NCI-H510A (cell line): ENCODE measurements at places on chromosomes 7 and 10.

DNA sequence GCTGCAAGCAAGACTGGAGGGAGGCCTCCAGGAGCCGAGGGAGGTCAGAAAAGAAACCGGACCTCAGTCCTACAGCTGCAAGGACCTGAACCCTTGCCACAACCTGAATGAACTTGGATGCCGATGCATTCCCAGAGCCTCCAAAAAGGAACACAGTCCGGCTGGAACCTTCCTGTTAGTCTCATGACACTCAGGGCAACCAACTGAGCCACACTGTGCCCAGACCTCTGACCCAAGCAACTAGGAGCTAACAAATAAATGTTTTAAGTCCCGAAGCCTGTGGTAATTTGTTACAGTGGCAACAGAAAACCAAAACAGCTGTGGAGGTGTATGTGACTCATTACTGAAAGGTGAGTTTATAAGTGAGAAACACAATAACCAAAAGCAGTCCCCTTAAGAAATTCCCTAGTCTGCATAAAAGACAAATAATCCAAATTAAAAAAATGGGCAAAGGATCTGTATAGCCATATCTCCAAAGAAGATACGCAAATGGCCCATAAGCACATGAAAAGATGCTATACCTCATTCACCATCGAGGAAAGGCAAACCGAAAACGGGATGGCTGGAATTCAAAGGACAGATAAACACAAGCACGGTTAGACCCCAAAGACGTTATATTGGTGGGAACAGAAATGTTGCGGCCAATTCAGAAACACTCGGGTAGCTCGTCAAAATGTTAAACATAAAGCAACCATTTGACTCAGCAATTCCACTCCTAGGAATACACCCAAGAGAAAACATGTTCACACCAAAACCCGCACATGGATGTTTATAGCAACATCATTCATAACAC, 24.8 kb downstream of the GNA12 start:
- DNase-seq: no peak

GRCh38 chr10:31930023-31930751, 1.6 kb upstream of the ARHGAP12 start:
- no peak for DNase-seq

- DNase-seq: no peak
Observed at GRCh38 chr10:31210190-31210589, 108.8 kb upstream of the ZEB1 start.

DNA sequence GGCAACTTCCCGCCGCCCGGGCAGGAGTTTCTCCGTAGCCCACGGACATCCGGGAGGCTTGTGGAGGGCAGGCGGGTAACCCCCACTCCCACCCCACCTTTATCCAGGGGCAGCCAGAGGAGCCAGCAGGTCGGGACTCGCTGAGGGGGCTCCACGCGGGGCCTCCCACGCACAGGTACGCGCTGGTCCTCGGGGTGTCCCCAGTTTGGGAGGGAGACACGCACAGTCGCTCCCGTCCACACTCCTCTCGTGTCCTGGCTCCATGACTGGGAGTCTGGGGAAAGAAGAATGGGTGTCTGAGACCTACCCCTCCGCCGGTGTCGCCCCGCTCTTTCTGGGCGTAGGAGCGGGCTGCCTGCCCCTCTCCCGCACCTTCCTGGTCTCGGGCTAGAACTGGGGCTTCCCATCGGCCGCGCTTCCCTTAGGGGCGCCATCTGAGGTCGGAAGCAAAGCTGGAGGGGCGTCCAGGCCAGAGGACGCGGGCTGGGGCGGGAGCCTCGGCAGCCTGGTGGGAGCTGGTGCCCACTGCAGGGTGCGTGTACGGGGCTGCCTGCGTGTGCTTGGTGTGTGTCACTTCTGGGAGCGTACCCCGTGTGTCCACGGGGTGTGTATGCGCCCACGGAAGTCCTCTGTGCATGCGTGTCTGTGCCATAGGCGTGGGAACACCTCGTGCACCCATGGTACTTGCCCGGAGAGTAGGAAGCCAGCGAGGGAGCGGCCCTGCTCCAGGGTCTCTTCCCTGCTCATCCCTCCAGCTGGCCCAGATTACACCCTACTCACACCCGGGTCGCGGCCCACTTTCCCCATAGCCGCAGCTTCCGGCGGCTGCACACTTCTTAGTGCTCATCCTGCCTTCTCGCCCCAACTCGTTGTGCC, 73.0 kb upstream of the LEP start:
- no peak for DNase-seq

DNA sequence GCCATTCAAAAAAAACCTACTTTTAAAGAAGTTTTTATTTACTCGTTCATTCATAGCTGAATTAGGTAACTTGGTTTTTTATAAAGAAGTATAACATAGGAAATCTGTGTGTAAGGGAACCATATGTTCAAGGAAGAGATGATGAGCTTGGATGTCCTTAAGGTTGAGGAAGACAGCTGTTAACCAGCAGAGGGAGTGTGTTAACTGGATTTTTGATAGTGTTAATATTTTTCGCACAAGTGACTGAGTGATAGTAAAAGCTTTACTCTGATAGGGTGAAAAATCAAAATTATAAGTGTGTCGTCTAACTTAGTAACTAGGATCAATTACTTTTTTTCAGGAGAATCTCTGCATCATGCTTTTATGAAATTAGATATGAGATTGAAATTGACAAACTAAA, 134.7 kb downstream of the ARL5B start:
- DNase-seq: no peak

GRCh38 chr7:40437498-40437897, 302.7 kb downstream of the SUGCT start:
- no peak for DNase-seq

DNA sequence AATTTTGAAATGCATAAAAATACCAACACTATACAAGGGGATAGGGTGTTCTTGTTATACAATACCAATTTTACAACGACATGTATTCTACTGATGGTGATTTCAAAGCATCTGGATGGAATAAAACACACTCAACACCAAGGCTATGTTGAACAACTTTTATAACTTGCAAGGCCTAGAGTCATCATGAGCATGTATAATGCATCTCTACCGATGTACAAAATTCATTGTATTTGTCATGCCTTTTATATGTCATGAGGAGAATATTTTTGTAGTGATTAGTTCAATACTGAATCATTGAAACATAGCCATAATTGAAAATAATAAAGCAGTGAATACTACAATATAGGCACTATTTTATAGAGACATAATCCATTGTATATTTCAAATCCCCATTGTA, 160.2 kb downstream of the ETV1 start:
- no peak for DNase-seq

DNA sequence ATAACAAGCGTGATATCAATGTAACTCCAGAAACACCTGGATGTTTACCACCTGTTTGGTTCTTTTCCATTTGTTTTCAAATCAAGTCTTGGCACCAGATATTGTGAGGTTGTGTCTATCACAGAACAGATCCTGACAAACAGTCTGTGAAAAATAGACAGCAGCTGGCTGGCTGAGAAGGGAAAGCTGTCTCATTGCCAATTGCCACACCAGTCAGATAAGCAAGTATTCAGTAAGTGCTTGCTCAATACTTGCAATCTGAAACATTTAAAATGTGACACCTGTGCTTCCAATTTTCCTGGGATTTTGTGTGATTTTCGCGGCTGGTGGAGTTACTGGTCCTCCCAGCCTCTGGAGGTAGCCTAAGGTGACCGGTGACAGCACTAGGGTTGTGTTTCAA, 147.9 kb upstream of the MYO3A start:
- DNase-seq: no peak

- no peak for DNase-seq
Observed at GRCh38 chr10:102455893-102456471, 4.6 kb upstream of the C10orf95 start.

DNA sequence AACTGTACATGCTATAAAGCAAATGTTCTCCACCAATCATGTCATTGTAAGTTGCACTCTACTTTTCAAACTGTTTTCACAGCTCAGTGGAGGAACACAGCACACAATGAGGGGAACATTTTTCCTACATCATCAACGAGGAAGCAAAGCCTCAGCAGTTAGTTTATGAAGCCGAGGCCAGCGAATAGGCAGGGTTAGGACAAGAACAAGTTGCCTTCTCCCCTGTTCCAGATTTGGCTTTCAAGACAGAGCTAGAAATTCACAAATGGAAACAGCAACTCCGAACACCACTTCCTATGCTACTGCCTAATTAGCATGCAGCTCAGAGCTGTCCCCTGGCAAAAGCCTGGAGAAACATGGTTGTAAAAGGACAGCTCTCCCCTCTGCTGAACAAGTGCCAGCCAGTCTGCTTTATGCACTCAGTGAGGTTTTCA, 19.8 kb downstream of the ITGB8 start:
- DNase-seq: no peak

- DNase-seq: no peak
Observed at GRCh38 chr10:112875476-112876267, 74.4 kb upstream of the TCF7L2 start.

DNA sequence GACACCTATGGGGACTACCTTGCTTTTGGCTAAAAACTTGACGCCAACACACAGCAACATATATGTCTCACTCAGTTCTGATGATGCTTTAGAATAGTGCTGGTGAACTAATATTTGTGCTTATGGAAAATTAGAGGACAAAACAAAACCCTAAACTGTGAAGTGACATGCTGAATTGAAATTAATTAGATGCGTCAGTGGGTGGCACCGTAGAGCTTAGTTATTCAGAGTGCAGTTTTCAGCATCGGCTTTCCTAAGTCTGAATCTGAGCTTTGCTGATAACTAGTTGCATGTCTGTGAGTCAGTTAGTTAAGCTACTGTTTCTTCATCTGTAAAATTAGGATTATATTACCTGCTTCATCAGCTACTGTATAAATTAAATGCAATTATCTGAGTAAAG, 245.0 kb upstream of the SORCS1 start:
- no peak for DNase-seq

DNA sequence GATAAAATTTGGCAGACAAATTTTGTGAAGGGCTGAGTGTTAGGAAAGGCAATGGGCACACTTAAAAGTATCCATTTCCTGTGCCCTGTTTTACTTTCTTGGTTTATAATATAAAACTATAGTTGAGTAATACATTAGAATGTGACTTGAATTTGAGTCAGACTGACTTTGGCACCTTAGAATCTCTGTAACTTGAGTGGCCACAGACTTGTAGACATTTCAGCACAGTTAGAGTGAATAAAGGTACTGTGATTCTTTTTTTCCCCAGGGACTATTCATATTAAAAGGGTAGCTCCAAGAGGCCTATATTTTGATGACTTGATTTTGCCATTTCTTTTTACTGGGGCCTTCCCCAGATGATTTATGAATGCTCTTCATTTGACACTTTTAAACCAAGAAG, 22.4 kb downstream of the GBF1 start:
- no peak for DNase-seq

DNA sequence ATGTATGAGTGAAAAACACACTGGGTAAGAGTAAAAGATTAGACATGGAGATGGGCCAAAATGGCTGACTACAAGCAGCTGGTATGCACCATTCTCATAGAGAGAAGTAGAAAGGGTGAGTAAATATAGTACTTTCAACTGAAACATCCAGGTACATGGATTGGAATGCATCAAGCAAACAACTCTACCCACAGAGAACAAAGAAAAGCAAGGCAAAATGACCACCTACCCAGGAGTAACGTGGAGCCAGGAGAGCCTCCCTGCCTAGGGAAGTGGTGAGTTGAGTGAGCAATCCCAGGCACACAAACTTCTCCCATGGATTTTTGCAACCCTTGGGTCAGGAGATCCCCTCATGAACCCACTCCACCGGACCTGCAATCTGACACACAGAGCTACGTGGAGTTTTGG, 212.8 kb downstream of the PTN start:
- DNase-seq: no peak

GRCh38 chr10:52258799-52259425, 55.2 kb upstream of the DKK1 start:
- DNase-seq: no peak

- no peak for DNase-seq
Observed at GRCh38 chr10:127886371-127887051, 6.2 kb downstream of the CLRN3 start.
